Cardiac fibroblast (primary cell): ENCODE measurements at places on chromosomes 6 and 20.

- DNase-seq, result peak; percentile 55
These were observed 182.5 kb downstream of the CDC5L start for GRCh38 chr6:44569931-44570385.

DNA sequence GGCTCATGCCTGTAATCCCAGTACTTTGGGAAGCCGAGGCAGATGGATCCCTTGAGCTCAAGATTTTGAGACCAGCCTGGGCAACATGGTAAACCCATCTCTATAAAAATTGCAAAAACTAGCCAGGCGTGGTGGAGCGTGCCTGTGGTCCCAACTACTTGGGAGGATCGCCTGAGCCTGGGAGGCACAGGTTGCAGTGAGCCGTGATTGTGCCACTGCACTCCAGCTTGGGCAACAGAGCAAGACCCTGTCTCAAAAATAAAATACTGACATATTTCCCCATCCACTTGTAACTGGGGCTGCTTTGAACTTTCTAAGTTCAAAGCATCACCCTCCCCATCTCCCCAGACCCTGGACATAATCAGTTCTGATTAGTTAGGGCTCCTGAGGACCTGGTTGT, 7.2 kb upstream of the MMP9 start:
- no peak for DNase-seq

GRCh38 chr20:59403962-59404314, 103.5 kb downstream of the EDN3 start:
- no peak for DNase-seq

- peak; percentile 1 for DNase-seq
These were observed 32.2 kb upstream of the VGLL2 start for GRCh38 chr6:117233145-117233544.

DNA sequence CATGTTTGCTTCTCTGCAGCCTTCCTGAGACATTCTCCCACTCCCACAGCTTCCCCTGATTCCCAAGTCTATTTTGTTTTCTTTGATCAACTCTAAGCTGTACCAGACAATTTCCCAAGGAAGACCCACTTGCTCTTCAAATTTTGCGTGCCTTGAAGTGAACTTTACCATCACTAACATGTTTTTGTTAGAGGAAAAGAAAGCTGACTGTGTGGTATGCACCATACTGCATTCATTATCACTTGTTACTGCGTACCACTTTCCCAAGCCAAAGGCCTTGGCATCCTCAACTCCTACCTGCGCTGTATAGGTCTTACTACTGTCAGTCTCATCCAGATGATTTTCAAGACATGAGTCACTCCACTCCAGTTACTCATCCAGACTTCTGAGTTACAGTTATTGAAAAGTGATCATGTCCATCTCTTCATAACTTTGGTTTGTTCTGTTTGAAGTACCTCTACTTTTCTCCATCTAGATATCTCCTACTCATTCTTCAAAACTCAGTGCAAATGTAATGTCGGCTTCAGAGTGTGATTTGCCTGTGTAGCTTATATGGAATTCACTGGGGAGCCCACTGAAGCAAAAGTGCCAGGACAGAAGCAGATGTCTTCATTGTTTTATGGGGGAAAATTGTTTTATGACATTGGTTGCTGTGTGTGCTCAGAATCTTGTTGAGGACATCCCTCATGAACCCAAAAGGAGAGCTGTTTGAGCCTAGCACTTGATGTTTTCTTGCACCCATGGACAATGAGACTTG, 5.2 kb downstream of the RPS12 start:
- DNase-seq, result no peak

- DNase-seq, result peak; percentile 94
These were observed 1111.4 kb upstream of the CITED2 start for GRCh38 chr6:140485740-140486449.

DNA sequence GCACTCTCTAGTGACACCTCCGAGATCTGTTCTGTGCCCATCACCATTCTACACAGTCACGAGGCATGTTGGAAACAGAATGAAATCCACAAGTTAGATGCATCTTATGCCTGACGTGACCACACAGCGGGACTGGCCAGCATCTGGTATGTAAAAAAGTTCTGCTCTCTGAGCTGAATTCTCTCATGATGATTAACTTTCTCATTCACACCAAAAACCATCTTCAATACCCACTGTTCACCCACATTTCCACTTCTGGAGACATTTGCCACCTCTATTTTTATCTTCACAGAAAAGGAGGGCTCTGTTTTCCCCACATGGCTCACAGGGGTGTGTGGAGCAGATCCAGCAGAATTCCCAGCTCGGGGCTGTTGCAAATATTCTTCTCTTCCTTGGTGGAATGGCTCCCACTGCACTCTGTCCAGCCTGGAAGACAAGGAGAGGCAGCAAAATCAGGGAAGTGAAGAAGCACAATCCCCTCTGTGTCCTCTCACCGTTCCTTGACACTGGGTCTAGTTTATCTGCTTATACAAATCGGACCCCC, 303.4 kb downstream of the TAF4 start:
- no peak for DNase-seq

- DNase-seq, result no peak
These were observed 18.3 kb upstream of the DEFB115 start for GRCh38 chr20:31239139-31239538.

GRCh38 chr6:134436950-134437349, 119.0 kb upstream of the SGK1 start:
- DNase-seq, result peak; percentile 64

DNA sequence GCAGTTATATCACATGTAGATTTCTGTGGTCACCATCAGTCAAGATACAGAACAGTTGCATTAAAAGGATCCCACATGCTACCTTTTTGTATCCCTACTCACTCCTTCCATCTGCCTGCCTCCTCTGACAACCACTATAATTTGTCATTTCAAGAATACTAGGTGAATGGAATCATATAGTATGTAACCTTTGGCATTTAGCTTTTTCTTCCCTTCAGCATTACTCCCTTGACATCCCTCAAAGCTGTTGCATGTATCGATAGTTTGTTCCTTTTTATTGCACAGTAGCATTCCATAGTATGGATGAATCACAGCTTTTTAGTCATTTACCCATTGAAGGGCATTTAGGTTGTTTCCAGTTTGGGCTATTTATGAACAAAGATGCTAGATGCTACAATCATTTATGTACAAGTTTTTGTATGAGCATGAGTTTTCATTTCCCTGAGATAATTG, 26.1 kb downstream of the NCOA7 start:
- DNase-seq, result no peak

DNA sequence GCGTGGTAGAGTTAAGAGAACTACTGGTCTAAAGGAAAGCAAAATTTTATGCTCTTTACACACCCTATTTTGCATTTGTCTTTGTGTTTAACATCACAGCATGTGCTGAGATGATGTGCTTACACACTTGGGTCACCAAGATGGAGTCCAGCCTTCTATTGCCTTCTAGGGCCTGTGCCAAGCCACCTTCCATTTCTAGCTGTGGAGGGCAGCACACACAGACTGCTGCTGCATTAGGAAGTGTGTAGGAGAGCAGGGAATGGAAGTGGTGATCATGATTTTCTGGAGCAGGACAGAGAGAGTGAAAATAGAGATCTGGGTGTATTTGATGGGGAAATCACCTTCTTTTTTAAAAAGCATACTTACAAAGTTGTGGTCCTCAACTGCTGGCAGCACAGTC, 191.6 kb downstream of the SOX4 start:
- no peak for DNase-seq

- no peak for DNase-seq
These were observed 615 bp upstream of the EYA2 start for GRCh38 chr20:46893877-46894578.

DNA sequence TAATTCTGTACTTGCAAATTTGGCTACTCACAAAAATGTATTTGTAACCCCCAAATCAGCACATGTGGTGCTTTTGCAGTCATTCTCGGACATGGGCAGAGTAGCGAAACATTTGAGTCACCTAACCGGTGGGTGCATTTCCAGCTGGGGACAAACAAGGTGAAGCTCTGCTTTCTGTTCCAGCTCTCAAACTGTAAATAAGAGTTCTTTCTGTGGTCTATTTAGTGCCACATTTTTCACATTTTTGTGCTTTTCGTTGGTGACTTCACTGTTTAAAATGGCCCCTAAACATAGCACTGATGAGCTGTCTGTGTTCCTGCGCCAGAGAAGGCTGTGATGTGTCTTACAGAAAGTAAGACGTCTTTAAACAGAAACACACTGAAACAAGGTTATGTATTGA, 244.5 kb downstream of the CDC5L start:
- no peak for DNase-seq

GRCh38 chr6:145147981-145148749, 587.2 kb downstream of the EPM2A start:
- DNase-seq, result peak; percentile 66

DNA sequence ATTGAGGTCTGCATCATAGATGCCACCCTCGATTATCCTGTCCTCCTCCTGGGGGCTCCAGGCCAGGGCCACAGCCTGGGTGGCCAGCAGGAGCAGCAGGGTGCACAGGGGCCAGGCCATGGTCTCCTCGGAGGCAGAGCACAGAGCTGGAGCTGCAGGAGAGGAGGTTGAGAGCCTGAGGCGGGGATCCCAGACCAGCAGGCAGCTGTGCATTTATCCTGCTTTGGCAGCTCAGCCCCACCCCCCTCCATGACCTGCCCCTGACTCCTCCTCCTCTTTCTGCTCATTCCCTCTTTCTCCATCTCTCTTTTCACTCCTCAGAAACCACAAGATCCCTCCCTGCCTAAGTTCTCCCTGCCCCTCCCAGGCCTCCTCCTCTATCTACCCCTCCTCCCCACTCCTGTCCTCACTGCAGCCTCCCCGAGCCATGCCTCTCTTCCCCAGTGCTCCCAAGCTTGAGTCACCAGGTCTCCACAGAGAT, at the start of gene CST2:
CST2 (minus strand) TSS at position 189 of the 481 bp plus-strand sequence; CDS start at position 120, 69 bp downstream.
- DNase-seq, result no peak

DNA sequence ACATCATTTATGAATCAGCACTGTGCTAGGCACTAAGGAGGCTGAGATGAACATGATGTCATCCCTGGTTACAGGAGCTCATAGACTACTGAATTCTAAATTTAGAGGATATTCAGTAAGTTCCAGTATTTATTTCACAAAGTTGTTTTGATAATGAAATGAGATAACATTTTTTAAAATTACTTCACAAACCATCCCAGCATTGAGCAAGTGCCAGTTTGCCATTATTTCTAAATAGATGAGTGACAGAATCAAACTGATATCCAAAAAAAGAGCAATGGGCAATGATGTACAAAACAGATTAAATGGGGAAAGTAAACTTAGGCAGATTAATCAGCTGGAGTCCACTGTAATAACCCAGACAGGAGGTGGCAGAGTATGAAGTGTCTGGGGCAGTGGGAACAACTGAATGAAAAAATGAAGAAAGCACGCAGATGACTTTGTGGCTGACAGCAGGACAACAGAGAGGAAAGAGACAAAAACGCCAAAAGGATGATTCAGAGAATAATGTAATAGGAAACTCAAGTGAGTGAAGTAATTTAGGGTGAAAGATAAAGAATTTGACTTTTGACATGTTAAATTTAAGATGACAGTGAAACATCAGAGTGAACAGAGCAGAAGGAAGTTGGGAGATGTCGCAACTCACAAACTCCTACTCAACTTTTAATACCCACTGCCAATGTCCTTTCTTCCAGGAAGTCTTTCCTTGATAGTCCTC, 70.2 kb downstream of the RCAN2 start:
- DNase-seq, result peak; percentile 6

DNA sequence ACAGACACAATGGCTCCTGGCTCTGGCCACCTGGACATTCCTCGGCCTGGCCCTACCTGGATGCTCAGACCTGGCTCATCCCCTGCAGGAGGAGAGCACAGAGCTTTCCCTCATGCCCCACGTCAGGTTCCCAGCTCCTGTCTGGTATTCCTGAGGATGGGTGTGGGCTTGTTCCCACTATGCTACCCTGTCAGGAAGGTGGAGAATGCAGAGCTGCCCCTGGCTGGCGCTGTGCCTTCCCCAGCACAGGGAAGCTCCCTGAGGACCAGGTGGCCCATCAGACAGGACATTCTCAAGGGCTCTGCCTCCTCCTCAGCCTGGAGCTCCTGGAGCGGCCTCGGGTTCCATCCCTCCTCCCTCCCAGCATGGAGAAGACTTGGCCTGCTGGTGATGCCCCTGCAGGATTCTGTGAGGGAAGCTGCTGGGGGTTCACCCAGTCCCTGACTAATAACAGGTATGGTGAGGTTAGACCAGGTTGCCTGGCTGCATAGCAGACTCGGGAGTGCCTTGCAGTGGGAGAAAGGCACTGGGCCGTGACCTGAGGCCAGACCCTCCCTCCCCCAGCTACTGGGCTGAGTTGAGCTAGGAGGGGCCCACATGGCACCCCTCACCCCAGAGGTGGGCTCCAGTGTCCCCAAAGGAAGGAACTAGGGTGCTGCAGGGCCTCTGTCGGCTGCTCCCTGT, 156.0 kb upstream of the MLN start:
- DNase-seq, result no peak

DNA sequence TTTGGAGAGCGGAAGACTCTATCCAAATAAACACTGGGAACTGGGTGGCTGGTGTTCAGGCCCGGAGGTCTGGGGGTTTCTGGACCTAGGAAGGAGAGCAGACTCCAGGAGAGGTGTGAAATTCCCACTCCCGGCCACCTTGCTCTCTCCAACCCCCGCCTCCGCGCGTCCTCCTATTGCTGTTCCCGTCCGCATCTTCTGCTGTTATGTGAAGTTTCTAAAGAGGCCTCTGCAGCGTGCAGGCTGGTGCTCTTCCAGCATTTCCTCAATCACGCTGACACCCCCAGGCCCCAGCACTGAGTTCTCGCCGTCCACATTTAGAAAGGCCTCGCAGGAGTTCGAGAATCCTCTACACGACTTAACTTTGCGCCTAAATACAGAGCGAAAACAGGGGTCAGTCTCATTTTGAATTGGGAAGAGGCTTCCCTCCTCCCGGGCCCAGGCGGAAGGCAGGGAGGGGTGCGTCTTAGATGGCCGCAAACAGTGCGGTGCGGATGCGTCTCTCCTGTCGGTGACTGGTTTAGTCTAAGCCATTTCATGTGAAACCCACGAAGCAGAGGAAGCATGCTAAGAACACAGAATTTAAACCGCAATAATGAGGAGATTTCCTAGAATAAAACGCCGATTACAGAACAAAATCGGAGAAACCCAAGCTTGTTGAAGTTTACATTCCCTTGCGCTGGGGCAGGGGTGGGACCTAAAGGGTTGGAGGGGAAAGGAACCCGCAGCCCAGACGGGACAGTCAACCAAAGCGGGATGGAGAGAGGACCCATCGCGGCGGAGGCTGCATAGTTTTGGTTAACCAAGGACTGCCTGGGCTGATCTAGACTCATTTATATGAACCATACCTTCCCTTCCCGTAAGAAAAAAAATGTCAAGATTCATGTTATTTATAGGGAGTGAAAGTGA, 4.0 kb upstream of the FOXF2 start:
- no peak for DNase-seq

GRCh38 chr20:62501801-62502495, 26.2 kb upstream of the GATA5 start:
- peak; percentile 37 for DNase-seq

DNA sequence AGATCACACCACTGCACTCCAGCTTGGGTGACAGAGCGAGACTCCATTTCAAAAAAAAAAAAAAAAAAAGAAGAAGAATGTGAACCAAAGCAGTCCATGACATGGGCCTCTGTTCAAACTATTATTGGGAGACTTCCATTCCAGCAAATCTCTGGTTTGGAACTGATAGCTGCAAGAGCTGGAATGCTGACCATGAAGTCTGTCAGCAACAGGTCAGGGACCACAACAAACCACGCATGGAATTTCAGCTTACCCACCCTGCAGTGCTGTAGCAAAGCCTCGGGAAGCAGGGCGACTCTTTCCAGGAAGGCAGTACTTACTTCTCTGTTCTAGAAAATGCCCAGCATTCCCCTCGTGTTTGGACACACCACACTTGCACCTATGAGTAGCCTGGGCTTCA, 34.1 kb upstream of the TBC1D7 start:
- DNase-seq, result no peak
